ENCODE measurements at places on chromosomes 16 and 17.

DNA sequence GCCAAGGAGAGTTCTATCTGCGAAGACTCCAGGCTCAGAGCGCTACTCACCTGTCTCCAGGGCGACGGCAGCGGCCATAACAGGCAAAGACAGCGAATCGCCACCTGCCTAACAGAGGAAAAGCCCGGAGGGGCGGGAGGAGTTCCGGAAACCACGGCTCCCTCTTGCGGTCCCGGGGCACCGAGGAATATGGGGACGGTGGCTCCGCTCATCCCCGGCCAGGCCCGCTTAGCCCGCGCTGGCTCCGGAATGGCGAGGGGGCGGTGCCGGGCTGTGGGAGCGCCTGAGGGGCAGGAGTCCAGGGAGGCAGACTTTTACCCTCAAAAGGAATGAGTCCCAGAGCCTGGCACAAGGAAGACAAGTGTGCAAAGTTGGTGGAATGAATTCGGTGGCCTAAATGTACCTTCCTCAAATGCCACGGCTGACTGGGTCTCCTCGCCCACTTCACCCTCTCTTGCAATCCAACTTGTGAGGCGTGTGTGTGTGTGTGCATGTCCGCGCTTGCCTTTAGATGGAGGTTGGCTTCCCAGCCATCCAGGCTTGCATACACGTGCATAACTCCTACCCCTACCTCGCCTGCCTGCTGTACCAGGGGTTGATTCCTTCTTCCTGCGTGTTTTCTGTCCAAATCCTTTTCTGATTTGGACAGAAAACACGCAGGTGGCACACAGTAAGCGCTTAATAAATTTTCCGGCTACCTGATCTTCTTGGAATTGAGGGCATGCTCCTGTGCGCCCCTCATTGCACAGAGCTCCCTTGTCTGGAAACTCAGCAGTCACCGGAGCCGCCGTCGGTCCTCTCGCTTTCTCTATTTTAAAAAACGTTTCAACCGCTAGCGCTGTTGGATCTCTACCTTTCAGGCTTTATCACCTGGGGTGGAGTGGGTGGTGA, 3.5 kb downstream of the C17orf100 start:
- DNase-seq: no peak

GRCh38 chr17:70771804-70772386, 602.6 kb downstream of the KCNJ2 start:
- no peak for DNase-seq

GRCh38 chr17:81213978-81214377, 8.8 kb downstream of the CEP131 start:
- no peak for DNase-seq

DNA sequence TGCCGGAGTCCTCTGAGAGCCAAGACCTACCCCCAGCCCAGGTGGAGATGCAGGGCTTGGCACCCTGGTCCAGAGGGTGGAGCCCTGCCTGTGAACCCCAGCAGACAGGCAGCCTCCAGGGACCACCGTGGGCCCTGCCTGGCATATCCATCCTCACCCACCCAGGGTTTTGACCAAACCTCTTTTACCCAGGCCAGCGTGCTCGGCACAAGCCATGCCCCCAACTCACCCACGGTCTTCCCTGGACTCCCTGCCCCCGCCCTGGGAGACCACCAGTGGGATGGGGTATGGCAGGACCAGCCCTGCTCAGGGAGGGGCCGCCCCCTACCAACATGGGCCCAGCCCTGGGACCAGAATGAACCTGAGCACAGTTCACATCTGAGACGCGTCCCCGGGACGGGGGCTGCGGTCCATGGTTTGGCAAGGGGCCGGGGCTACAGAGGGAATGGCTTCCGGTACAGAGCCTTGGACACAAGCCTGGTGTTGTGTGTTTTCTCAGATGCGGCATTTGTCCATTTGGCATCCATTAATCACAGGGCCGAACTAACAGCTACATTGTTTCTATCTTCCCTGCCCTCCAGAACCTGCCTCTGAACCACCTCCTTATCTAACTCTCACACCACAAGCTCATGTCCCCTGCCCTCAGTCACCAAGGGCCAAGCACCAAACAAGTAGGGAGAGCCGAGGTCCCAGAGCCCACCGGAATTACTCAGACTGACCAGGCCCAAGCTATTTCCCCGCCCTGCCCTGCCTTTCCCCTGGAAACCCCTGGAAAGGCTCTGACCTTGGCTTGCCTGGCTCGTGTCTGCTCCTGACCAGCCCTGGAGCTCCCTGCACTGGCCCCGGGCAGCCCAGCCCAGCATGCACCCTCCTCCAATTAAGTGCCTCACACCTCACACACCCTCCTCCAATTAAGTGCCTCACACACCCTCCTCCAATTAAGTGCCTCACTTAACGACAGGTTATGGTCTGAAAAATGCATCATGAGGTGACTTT, 14.1 kb downstream of the HS3ST6 start:
- DNase-seq: no peak

DNA sequence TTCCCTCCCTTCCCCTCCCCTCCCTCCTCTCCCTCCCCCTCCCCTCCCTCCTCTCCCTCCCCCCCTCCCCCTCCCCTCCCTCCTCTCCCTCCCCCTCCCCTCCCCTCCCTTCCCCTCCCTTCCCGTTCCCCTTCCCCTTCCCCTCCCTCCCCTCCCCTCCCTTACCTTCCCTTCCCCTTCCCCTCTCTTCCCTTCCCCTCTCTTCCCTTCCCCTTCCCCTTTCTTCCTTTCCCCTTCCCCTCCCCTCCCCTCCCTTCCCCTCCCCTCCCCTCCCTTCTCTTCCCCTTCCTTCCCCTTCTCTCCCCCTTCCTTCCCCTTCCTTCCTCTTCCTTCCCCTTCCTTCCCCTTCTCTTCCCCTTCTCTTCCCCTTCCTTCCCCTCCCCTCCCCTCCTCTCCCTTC, 61.1 kb downstream of the EMP2 start:
- no peak for DNase-seq

DNA sequence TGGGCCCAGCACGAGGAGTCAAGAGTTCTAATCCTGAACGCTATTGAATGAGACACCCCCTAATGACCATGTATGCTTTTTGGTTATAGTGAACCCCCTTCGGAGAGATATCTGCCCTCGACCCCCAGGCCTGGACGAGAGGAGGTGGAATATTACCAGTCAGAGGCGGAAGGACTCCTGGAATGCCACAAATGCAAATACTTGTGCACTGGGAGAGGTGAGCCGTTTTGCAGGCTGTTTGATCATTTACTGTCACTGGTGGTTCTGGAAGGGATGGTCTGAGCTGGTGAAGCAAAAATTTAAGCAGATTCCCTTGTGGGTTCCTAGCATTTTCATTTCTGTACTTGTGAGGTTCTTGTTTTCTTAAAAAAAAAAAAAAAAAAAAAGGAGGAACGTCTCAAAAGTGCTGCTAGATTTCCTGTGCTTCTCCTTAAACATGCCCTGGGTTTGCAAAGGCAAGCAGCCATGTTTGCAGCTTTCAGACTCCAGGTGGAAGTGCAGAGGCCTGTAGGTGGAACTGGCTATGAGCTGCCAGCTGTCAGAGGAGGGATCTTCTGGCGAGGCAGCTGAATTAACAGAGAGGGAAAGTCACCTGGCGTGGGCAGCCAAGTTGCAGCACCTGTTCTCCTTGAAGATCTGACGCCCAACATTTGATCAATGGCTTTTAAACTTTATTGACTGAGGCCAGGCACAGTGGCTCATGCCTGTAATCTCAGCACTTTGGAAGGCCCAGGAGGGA, 3.5 kb downstream of the MARVELD3 start:
- DNase-seq: no peak

GRCh38 chr16:89908236-89908635, 10.4 kb upstream of the MC1R start:
- DNase-seq: no peak
